ENCODE measurements at places on chromosomes 13 and 19. TPM values are rescaled to one million over a fixed set of nuclear protein-coding genes. Genes with fewer than 3 reads are reported as not detected.

The AXL gene
- 51.0 TPM for total RNA-seq

The RASGRP4 gene
- total RNA-seq: 2.0 TPM

The FCER2 gene
- total RNA-seq: 0.29 TPM

The SIGLEC11 gene
- not detected for total RNA-seq

The PVR gene
- 14.1 TPM for total RNA-seq

The KRTDAP gene
- 1.0 TPM for total RNA-seq

GRCh38 chr13:62510906-62511655 is 1095.4 kb upstream of the PCDH20 start:
- peaks cover 12% of the 10 kb centered on the region for H3K4me1 ChIP-seq
- no peak overlapping the region for H3K4me3 ChIP-seq
- H3K27ac ChIP-seq: no peak overlapping the region
- no peaks in the 10 kb centered on the region for H3K27me3 ChIP-seq

DNA sequence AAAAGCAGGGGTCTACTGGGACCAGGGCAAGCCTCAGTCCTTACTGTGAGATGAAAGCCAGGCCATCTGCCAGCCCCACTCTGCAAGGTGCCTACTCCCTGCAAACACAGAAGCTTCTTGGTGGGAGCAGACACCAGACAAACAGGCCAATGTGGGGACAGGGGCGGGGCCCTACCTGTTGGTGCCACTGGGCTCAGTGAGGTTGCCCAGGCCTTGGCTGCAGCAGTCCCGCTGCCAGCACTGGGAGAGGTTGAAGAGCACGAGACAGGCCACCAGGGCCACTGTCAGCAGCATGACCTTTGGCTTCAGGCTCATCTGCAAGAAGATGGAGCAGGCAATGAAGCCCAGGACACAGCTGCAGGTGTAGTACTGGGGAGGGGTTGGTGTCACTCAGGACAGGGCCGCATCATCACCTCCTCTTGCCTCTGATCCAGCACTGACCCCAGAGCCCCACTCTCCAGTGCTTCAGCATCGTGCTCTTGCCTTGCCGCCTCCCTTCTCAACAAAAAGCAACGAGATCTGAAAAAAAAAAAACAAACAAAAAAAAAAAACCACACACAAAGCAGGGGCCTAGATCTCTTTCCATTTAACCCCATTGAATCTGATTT is 72.6 kb downstream of the NBEA start:
- no peaks in the 10 kb centered on the region for H3K27me3 ChIP-seq
- H3K36me3 ChIP-seq: no peaks in the 10 kb centered on the region

DNA sequence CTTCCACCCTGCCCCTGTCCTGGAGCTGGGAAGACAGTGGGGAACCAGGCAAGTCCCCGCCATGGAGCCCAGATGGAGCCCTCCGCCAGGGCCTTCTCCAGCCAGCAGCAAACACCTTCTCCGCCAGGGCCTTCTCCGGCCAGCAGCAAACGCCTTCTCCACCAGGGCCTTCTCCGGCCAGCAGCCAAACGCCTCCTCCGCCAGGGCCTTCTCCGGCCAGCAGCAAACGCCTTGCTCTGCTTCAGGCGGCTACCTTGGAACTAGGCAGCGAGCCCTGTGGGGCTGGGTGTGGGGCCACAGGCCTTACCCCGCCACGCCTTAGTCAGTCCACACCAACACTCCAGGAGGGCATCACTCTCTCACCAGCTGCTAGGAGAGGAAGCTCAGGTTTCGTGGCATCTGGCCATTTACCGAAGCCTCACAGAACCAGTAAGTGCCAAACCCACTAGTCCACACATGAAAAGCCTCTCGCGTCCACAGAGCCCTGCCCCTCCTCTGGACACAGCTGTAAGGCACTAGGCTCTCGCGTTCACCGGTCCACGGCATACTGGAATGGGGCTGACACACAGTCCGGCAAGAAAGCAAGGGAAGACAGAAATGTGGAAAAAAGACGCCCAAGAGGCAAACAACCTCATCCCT is 41.0 kb downstream of the MLLT1 start:
- H3K4me3 ChIP-seq: no peak overlapping the region
- no peaks in the 10 kb centered on the region for H3K27me3 ChIP-seq
- DNase-seq: no peak
- H3K27ac ChIP-seq: no peak overlapping the region

GRCh38 chr13:28058866-28059613 is 41.3 kb downstream of the FLT3 start:
- no peak overlapping the region for H3K27ac ChIP-seq
- peak; percentile 73 for DNase-seq
- H3K4me1 ChIP-seq: no peaks in the 10 kb centered on the region
- no peak overlapping the region for H3K4me3 ChIP-seq

- H3K27me3 ChIP-seq: peaks cover 19% of the 10 kb centered on the region
- DNase-seq: no peak
- peaks cover 8% of the 10 kb centered on the region for H3K4me1 ChIP-seq
- H3K4me3 ChIP-seq: no peak overlapping the region
- no peaks in the 10 kb centered on the region for H3K36me3 ChIP-seq
- no peak overlapping the region for H3K27ac ChIP-seq
Observed at GRCh38 chr13:52885141-52885540, 36.7 kb upstream of the PCDH8 start.

GRCh38 chr13:43761616-43762315 is 25.0 kb downstream of the ENOX1 start:
- DNase-seq: no peak
- no peaks in the 10 kb centered on the region for H3K36me3 ChIP-seq
- no peaks in the 10 kb centered on the region for H3K27me3 ChIP-seq
- H3K27ac ChIP-seq: no peak overlapping the region

GRCh38 chr13:113149711-113150549 is 8.5 kb upstream of the PROZ start:
- H3K27ac ChIP-seq: no peak overlapping the region
- no peak overlapping the region for H3K4me3 ChIP-seq
- H3K36me3 ChIP-seq: no peaks in the 10 kb centered on the region
- peaks cover 20% of the 10 kb centered on the region for H3K27me3 ChIP-seq

DNA sequence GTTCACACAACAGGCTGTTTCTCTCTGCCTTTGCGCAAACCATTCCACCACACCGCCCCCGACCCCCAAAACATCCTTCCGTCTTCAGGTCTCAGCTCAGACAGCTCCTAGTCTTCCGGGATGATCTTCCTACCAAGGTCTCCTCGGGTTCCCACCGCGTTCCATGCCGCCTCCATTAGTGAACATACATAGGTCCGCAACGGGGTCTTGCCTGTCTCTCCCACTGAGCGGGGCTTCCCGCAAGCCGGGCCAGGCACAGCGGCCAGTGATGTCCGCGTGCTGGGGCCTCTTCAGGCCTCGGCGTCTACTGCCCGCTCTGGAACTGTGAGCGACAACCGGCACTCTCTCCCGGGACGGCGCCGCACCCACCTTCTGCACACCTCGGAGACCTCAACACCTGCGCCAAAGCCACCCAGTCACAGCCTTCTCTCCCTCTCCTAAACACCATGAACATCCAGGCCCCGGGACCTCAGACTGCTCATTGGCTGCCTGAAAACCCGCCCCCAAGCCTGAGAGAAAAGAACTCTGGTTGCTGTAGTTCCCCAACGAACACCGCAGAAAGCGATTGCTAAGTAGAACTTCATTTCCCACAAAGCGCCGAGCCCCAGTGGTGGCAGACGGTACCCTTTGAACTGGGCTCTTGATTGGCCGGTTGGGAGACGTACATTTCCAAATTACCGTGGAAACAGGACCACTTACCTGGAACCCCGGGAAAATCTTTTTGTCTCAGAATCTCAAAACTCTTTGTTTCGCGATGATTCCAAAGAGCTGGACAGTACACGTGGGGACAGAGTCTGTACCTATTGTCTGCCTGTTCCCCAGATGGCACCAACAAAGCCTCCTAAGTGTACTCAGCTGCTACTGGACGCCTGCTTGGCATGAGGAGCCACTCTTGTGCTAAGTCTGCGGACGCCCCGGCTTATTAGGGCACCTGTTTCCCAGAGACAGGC is 9.5 kb downstream of the DYRK1B start:
- peak overlapping the region; percentile 54 for H3K27ac ChIP-seq
- H3K4me3 ChIP-seq: peak overlapping the region; percentile 95
- no peaks in the 10 kb centered on the region for H3K4me1 ChIP-seq
- DNase-seq: peak; percentile 86

DNA sequence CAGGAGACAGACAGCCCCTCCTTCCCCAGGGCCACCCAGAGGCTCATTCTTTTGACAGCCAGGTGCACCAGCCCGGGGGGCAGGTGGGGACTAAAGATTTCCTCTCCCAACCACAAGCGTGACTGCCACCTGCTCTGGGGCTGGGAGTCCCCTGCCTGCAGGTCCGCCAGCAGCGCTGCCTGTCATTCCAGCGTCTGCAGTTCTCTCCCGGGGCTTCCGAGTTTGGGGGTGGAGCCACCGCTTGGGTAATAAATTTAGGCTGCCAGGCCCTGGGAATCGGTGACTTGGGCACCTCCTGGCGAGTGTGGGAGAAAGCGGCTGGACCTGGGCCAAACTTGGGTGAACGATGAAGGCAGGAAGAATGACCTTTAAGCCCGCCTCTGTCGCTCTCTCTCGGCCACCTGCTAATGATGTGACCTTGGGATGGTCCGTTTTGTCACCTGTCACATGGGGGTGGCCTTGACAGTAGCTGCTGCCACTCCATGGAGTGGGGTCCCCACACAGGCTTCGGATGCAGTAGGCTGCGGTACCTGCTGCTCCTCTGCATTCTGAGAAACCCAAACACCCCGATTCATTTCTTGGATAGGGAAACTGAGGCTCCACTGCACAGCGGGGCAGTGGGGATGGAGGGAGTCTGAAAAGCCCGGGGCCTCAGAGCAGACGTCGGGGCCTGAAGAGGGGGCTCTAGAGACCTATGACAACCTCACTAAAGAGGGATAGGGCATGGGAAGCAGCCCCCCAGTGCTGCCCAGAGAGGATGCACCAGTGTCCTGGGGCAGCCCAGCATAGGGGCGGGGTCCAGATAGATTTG is 12.8 kb downstream of the FUT6 start:
- no peak overlapping the region for H3K27ac ChIP-seq
- H3K27me3 ChIP-seq: no peaks in the 10 kb centered on the region

GRCh38 chr13:36212789-36213188 is 1.6 kb downstream of the SOHLH2 start:
- H3K27me3 ChIP-seq: no peaks in the 10 kb centered on the region
- no peak overlapping the region for H3K27ac ChIP-seq
- H3K4me1 ChIP-seq: no peaks in the 10 kb centered on the region
- no peaks in the 10 kb centered on the region for H3K36me3 ChIP-seq
- DNase-seq: no peak

DNA sequence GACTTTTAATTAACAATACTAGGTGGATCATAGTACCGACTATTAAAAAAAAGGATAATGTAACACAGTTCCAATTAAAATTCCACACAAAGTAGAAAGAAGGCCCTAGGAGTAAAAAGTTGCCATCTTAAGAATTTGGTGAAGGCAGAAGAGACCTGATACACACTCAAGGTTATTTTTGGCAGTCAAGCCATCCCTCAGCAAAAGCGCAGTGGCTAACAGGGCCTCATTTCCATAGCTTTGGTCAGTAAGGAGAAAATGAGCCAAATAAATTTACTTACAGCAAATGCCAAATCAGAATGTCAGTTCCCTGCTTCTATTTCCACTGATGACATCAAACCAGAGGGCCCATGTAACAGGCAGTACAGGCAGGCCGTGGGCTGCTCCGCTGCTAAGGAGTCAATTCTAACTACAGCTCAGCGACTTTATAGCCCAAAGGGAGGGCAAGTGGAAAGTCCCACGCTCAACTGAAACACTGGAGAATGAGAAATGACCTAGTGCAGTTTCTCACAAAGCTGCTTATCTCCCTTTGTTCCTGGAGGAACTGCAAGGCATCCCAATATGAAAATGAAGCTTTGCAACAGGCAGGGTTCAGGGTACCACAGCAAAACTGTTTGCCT is 6.3 kb downstream of the ARGLU1 start:
- H3K27ac ChIP-seq: peak overlapping the region; percentile 12
- H3K36me3 ChIP-seq: peaks cover 28% of the 10 kb centered on the region
- H3K4me1 ChIP-seq: peaks cover 13% of the 10 kb centered on the region
- no peaks in the 10 kb centered on the region for H3K27me3 ChIP-seq
- no peak overlapping the region for H3K4me3 ChIP-seq

- H3K4me1 ChIP-seq: no peaks in the 10 kb centered on the region
- no peak for DNase-seq
- no peak overlapping the region for H3K4me3 ChIP-seq
- no peaks in the 10 kb centered on the region for H3K36me3 ChIP-seq
Observed at GRCh38 chr13:99161512-99161911, 39.1 kb upstream of the UBAC2 start.

GRCh38 chr19:42132851-42133528 is 744 bp upstream of the POU2F2 start:
- H3K36me3 ChIP-seq: no peaks in the 10 kb centered on the region
- peak; percentile 98 for DNase-seq
- H3K27me3 ChIP-seq: peaks cover 4% of the 10 kb centered on the region
- H3K4me1 ChIP-seq: peaks cover 8% of the 10 kb centered on the region
- H3K27ac ChIP-seq: no peak overlapping the region
- peak overlapping the region; percentile 24 for H3K4me3 ChIP-seq

- H3K27ac ChIP-seq: no peak overlapping the region
- no peak overlapping the region for H3K4me3 ChIP-seq
- no peaks in the 10 kb centered on the region for H3K27me3 ChIP-seq
- no peak for DNase-seq
- no peaks in the 10 kb centered on the region for H3K36me3 ChIP-seq
- no peaks in the 10 kb centered on the region for H3K4me1 ChIP-seq
Observed at GRCh38 chr13:31768351-31768750, 29.0 kb downstream of the RXFP2 start.

DNA sequence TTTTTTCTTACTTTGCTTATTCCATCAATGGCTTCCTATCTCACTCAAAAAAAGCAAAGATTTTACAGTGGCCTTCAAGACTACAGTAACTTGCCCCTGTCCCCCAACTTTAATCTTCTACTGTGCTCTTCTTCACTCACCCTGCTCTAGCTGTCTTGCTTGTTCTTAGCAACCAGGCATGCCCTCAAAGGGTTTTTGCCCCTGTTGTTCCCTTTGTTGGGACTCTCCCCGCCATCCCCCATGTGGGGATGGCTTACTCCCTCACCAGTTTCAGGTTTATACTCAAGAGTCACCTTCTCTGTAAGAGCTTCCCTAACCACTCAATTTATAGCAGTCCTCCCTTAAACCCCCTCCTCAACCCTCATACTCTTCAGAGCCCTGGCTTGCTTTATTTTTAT is 5.4 kb downstream of the MTMR6 start:
- H3K36me3 ChIP-seq: no peaks in the 10 kb centered on the region
- DNase-seq: no peak
- no peak overlapping the region for H3K4me3 ChIP-seq
- H3K27ac ChIP-seq: no peak overlapping the region

All from H1 (cell line).